ENCODE measurements at places on chromosomes 7 and 10. TPM values are rescaled to one million over a fixed set of nuclear protein-coding genes. Genes with fewer than 3 reads are reported as not detected.

GRCh38 chr7:51123322-51124019 lies 193.1 kb downstream of the COBL start:
- DNase-seq, result no peak

Gene ATG9B
- not detected for total RNA-seq

Gene SPDYE9
- total RNA-seq, result not detected

- DNase-seq, result no peak
Observed at GRCh38 chr10:90998733-90999511, 78.0 kb upstream of the ANKRD1 start.

Gene C10orf53
- total RNA-seq, result not detected

DNA sequence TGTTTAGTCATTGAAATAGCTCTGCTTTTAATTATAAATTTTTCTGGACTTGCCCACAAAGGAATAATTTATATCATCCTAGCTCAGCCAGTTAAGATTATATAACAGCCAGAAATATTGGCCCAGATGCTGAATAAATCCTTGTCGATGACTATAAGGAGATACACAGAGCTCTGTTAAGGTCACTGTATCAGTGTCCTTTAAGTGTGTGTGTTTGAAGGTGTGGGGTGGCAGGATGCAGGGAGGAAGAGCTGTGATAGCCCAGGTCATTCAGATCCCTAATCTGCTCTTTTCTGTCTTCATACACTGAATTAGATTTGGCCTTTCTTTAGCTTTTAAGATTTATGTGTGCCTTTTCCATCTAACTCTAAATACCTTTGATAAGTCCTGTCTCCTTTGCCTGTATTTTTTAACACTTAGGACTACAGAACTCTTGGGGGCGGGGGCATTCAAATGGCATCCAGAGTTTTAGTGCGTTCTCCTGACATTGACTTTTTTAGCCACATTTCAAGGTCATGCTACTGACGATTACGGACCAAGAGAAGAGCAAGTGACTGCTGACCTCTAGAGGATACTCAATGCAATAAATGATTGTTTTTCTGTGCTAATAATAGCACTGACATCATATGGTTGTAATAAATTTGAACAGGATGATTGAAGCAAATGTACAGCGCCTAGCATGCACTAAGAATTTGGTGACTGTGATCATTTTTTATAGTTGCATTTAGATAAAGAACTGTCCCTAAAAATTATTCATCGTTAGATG lies 172.3 kb downstream of the CACNB2 start:
- DNase-seq, result no peak

Gene SH2D4B
- total RNA-seq, result not detected

DNA sequence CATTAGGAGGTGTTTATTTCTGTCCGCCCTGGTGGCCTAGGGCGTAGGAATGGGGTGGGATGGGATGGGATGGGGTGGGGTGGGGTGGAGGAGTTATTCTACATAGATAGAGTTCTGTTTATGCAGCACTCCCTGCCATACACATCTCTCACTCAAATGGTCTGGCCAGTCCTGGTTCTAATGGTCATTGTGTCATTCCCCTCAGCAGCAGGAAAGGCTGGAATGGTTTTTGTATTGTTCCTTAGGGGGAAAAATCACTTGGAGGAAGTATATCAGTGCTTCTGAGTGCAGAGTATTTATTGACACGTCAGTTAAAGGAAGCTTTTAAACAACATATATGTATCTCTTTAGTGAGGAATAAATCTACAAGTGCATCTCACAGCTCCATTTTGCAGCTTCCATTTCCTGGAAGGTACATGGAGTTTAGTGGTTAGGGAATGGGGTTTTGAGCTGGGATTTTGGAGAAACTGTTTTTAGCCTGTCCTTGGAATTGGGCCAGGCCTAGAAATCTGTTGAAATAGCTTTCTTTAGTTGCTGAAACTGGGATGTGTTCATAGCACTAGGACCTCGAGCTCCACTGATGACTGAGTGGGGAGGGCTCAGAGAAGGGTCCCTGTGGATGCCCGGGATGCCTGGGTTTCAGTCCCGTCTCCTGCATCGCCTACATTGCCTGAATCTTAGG lies 8.3 kb downstream of the TSPAN14 start:
- no peak for DNase-seq

Gene SVIL
- 146 TPM for total RNA-seq

GRCh38 chr7:122425731-122426130 lies 121.2 kb upstream of the FEZF1 start:
- no peak for DNase-seq

Gene ATP6V0A4
- total RNA-seq, result not detected

Gene SPDYE1
- not detected for total RNA-seq

Gene GRID1
- 0.40 TPM for total RNA-seq

GRCh38 chr7:4169455-4169854 lies 512.6 kb upstream of the FOXK1 start:
- no peak for DNase-seq

DNA sequence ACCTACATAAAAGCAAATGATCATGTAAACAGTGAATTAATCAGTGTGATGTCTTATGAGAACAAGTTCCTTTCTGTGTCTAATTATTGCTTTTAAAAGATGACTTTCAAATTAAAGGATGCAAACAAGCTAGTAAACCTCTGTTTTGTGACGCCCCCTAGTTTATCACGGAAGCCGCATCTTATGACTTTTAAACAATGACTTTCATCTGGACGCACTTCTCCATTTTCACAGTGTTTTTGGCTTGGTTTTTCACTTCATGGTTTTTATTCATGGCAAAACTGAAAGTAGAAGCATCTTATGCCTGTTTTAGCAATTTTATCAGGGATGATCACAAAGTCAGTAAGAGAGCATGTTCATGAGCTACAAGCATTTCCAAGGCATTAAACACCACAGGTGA lies 35.0 kb downstream of the ITGA8 start:
- no peak for DNase-seq

- no peak for DNase-seq
Observed at GRCh38 chr7:45591101-45591906, 17.1 kb downstream of the ADCY1 start.

Gene NPY4R
- total RNA-seq, result 3.0 TPM

GRCh38 chr7:30348083-30348560 lies 63.7 kb downstream of the ZNRF2 start:
- DNase-seq, result no peak

DNA sequence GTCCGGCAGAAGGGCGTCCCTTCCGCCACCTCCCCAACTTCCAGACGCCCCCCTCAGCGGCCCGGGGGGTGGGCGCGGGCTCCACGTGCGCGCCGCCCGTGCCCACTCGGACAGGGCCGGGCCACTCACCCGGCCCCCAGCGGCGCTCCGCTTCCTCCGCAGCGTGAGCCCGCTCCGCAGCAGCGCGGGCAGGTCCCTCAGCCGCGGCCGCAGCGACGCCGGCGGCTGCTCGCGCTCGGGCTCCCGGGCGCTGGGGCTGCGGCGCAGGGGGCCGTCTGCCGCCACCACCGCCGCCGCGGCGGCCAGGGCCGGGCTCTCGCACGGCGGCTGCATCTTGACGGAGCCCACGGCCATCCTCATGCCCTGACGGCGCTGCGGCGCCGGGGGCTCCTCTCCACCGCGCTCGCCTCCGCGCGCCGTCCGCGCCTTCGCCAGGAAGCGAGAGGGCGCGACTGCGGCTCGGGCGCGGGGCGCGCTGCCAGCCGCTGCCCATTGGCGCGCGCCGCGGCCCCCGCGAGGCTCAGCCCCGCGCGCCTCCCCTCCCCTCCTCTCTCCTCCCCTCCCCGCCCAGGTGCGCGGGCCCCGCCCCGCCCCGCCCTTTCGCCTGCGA lies at the start of gene RAPGEF5:
RAPGEF5 (minus strand) TSS at position 454 of the 610 bp plus-strand sequence; CDS start at position 360, 94 bp downstream.
- peak; percentile 75 for DNase-seq

DNA sequence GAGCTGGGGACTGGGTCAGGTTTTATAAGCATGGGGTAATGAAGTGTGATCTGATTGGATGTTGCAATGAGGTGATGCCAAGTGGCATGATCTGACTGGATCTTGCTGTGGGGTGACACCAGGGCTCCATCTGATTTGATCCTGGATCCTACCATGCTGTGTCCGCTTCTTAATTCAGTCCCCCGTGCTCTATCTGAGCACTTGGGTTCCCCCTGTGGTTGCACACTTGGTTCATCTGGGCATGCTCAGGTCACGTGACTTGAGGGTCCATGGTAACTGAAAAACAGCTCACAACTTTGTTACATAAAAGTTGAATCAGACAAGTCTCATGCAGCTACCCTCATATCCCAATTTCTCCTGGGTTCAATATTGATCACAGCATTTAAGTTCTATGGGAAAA lies 448.6 kb upstream of the NRP1 start:
- DNase-seq, result no peak

Gene TMEM196
- not detected for total RNA-seq

- no peak for DNase-seq
Observed at GRCh38 chr10:72689660-72690059, 2.3 kb upstream of the MCU start.

- no peak for DNase-seq
Observed at GRCh38 chr7:123608991-123609882, 7.6 kb downstream of the ASB15 start.

DNA sequence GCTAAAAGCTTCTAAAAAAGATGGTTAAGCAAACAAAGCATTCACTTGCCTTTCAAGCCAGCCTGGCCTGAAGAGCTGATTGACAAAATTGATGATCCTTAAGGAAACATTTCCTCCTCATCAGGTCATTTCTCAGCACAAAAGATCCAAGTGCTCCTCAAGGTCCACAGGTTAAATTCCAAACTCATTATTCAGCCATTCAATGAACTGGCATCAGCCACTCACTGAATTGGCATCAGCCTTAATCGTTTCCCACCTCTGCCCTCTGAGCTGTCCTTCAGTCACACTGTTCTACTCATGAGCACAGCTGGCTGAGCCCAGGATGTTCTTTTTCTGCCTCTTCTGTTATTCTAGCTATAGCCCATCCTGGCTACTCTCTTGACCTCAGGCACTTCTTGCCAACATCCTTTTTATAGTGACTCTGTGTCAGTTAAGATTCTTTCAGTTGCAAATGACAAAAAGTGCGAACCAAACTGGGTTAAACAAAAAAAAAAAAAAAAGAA lies 147.5 kb downstream of the RAB11FIP2 start:
- DNase-seq, result no peak

Gene SPAM1
- not detected for total RNA-seq

DNA sequence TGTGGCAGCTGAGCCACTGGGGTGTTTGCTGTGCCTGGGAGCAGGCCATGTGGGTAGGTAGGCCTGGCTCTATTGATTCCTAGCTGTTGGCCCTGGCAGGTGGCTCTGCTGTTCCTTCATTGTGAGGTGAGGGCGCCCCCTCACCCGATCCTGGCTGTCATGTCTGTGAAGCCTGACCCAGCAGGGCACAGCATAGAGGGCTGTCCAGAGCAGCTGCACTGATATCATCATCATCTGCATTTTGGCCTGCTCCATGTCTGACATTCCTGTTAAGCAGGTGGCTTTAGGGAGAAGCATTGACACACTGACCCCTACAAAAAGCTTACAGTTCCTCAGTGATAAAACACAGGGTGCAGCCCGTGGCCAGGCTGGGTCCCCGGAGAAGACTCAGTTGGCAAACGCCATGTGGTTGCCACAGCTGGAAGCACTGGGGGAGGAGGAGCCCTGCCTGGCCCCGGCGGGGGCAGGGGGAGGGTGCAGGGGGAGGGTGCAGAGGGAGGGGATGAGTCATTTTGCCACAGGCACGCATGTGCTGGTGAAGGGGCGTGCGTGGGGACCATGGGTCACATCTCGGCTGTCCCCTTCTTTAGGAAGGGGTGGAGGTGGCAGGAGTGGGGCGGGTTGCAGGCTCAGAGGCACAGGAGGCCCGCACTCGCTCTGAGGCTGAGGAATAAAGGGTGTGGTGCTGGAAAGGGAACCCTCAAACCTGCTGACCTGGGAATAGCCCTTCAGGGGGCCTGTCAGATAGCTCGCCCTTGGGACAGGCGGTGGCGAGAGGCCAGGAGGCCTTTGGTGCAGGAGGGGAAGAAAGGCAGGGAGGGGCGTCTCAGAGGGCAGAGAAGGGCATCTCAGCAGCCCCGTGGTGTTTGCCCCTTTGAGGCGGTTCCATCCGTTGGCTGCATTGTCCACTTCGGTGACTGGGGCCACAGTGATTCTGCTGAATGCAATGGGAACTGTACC lies 31.6 kb downstream of the IKZF1 start:
- DNase-seq, result peak; percentile 68

- DNase-seq, result no peak
Observed at GRCh38 chr10:76942628-76943416, 694.8 kb downstream of the KCNMA1 start.

- DNase-seq, result no peak
Observed at GRCh38 chr7:65390588-65390987, 16.9 kb downstream of the ZNF92 start.

- no peak for DNase-seq
Observed at GRCh38 chr7:57449904-57450303, at the start of gene ZNF716. TSS of gene ZNF716 (plus strand) at chr7:57450177. CDS start at chr7:57450289, 112 bp downstream.

Gene CHAT
- total RNA-seq, result not detected

DNA sequence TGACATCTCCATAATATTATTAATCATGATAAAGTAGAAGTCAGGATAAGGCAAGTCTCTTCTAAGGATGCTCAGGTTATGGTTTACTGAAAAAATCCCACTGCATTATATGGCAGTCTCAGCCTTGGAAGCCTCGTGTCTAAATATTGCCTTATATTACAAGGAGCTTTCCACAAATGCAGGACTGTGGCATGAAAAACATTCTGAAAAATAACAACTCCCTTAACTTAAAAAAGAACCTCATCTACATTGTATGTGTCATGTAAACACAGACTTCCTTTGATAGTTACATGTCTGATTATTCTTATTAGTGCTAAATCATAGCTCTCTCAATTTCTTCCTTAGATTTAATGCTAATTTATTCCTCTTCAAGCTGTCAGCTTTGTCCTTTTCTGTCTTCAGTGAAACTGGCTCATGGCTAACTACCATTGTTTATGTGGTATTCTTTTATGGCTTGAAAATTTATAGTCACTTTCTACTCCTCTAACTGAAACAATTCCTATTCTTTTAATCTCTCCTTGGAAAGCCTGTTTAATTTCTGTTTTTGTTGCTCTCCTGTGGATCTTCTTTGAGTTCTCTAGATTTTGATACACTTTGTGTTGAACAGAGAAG lies 156.1 kb downstream of the KIF20B start:
- DNase-seq, result no peak

DNA sequence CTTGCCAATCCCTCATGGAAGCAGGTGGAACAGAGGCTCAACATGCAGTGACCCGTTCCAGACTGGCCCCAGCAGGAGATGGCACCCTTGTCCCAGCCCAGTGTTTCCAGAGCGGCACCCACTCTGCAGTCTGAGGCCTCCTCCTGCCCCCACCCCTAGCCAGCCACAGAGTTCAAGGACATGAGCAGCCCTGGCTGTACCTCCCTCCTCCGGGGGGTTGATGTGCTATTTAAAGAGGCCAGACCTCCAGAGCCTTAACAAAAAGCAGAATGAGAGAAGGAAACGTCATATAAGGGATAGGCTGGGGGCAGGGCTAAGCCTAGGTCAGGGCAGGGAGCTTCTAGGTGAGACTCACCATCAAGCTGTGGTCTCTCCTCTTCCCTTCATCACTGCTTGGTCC lies 115.7 kb upstream of the NANOS1 start:
- no peak for DNase-seq

Gene KAZALD1
- 6.8 TPM for total RNA-seq

Measured in transverse colon (tissue), 4 donors.